Neural crest cell (in vitro differentiated cells): ENCODE measurements at places on chromosomes 6 and 20.
A peak's percentile ranks its signal among the peaks of the same experiment; 100 is the strongest.

DNA sequence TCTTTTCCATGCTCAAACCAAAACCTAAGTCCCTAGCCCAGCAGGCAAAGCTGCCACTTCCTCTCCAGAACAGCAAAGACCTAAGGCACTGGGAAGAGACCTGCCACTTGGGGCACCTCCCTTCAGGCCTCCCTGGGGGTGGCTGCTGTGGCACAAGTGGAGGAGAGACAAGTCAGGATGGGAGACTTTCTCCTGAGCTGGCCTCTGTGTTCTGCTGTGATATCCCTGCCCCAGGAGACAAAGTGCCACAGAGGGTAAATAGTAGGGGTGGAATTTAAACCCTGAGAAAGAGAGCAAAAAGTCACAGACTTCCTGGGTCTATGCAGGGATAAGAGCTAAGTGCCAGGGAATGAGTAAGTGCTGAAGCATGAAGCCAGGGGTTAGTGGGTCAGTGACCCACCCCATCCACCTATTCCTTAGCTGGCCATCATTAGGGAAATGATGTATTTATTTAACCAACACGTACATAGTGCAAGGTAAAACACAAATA is 84.2 kb downstream of the MRPL14 start:
- DNase-seq = no peak

DNA sequence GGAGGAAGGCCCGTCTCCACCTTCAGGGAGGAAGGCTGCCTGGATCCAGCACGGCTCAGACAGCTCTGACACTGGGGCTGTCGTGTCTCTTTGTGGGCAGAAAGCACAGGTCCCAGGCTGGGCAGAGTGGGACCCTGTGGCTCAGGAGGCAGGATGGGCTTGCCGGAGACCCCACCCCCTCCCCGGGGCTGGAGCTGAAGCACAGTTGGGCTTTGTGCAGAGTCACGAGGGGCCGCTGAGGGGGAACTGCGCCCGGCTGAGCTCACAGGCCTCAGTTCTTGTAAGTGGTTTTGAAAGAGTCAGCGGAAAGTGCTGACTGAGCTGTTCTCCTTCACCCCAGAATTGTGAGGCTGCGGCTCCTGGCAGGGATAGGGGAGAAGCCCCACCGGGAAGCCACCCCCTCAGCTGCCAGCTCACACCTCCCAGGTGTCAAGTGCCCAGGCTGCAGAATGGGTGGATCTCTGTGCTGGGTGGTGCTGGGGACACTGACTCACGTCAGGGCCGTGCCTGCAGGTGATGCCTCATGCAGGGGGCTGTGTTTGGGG is 145.5 kb upstream of the RNF24 start:
- peak; percentile 68 for DNase-seq

- no peak for DNase-seq
Measured at GRCh38 chr6:44594481-44594880, 207.0 kb downstream of the CDC5L start.

- no peak for DNase-seq
Measured at GRCh38 chr20:51978070-51978501, 175.8 kb upstream of the SALL4 start.

DNA sequence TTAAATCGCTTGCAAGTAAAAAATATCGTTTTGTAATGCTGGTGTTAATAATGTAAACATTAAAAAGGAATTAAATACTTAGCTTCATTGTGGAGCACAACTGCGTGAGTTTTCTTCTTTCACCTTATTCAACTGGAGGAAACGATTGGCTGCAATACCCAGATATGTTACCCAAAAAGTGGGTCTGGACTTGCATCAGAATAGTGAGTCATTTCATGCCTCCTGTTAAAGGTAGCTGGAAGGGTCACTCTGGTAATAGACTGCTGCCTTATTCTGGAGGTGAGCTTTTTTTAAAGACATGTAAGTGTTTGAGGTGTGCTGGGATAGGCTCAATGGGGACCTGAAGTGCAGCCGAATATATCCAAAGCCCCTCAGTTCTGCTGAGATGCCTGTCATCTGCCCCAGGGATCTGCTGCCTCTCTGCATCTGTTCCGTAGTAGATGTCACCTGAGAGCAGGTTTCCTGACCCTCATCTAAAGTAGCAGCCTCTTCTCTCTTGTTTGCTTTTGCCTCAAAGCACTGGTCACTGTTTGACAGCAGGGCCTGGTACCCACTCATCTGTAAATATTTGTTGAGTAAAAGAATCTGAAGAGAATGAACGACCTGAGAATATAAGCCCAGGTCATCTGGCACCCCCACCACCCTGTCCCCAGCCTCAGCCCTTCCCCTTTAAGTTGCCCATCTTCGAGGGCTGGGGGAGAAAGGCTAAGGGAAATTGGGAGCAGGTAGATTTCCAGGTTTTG is 5.6 kb upstream of the UQCC2 start:
- no peak for DNase-seq

DNA sequence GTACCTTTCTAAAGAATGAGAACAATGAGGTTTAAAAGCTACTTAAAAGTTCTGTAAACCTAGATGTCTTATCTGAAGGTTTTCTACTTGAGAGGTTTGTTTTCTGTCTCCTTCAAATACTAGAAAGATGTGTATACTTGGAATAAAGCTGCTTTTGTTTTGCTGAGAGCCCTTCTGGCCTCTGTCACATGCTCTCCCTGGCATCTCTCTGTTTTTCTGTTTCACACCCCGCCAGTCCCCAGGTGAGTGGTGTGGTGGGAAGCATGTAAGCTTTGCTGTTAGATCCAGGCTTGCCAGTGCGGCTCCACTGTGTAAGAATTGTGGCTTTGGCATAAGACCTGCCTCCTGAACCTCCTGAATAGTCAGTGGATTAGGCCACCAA is 56.8 kb downstream of the SNX9 start:
- DNase-seq = no peak

DNA sequence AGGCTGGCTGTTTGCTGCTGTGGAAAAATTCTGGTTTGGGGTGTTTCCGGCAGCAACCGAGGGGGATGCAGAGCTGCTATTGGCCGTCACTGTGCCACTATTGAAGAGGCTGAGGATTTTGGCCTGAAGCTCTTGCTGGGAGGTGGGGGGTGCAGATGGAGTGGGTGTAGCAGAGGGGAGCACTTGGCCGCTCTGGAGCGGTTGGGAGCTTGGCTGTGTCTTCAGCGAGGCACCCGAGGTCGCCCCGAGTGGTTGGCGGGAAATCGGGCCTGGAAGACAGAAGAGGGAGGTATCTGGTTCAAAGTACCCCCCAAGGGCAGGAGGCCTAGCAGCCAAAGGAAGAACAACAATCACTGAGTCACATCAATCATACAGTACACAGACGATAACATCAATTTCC is 27.1 kb downstream of the NCOA5 start:
- no peak for DNase-seq

GRCh38 chr6:112296122-112296521 is 41.8 kb upstream of the LAMA4 start:
- DNase-seq = peak; percentile 8

GRCh38 chr6:24455061-24455460 is 34.3 kb downstream of the GPLD1 start:
- DNase-seq = no peak

- DNase-seq = no peak
Measured at GRCh38 chr6:97947841-97948240, 664.8 kb upstream of the MMS22L start.

- no peak for DNase-seq
Measured at GRCh38 chr6:132247381-132248159, 153.7 kb downstream of the MOXD1 start.

DNA sequence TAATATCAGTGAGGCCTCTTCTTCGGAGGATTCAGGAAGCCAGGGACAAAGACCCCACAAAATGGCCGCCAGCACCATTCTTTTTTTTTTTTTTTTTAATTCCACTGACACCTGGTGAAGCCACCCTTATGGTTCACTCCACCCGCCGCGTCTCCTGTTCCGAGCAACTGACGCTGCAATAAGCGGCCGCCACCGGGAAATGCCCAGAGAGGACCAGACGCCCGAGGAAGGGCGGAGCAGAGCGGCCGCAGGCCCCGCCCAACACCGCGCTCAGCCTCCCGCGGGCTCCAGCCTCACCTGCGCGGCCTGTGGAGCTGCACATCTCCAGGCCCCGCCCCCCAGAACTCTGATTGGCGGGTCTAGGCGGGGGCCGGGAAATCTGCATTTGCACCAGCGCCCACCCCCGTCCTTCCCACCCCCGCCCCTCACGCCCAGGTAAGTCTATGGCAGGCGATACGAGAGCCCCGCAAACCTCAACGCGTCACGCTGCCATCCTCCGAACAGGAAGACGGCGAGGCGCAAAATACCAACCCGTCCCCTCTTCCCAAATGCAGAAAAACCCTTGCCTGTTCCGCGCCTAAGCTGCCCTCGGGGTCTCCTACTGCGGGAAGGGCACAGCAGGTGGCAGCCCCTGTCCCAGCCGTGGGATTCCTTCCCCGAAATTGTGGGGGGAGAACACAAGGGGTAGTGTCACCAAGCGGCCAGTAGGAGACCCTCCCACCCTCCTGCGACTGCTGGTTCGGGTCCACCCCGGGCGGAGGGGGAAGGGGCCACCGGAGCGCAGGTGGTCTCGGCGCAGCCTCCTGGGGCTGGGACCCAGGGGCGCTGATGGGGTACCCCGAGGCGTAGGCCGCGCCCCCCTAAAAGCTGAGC is 960 bp downstream of the ATP9A start:
- DNase-seq = peak; percentile 46

DNA sequence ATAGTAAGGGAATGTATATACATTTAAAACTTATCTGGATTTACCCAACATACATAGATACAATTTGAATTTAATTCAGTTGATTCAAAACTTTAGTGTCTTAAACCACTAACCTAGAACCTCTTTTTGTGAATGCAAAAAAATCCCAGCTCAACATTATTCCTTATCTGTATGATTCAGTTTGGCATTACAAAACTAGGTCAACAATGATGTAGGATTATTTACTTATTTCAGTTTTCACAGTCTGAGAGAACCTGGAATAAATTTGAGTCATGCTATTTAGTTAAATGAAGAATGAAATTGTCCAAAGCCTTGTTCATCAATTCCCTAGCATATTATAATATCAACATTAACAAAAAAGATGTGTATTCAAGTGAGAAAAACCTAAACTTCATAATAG is 7.4 kb upstream of the PLCB1 start:
- no peak for DNase-seq

GRCh38 chr6:129661536-129662405 is 48.2 kb downstream of the ARHGAP18 start:
- DNase-seq = no peak

DNA sequence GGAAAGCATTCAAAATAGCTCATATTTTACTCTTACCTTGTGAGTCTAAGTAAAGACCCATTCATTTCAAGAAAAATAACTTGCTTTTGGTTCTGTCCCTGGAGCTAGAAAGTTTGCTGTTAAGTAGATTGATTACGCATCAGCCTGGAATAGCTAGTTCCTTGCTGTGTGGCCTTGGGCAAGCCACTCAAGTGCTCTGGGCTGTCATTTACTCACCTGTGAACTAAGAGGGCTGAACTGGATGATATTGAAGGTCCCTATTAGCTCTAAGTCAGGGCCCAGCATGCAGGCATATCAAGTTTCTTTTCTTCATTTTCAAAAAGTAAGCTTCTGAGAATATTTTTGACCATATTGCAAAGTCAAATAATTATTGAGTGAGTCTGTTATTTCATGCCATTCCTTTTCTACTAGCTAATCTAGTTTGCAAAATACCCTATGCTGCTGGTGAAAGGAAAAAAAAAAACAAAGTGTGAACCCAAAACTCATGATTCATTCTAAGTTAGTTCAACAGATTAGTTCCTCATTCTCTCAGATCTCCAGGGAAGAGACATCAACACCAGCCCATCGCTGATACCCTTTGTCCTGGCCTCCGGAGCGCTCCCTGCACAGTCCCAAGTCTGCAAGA is 106.5 kb upstream of the GMDS start:
- no peak for DNase-seq

GRCh38 chr6:11771473-11772048 is 7.0 kb downstream of the ADTRP start:
- no peak for DNase-seq
